ENCODE measurements at places on chromosomes 12 and 14. TPM values are rescaled to one million over a fixed set of nuclear protein-coding genes. Genes with fewer than 3 reads are reported as not detected.

L2HGDH gene
- 7.3 TPM for total RNA-seq

TMEM263 gene
- 29.6 TPM for total RNA-seq

DNA sequence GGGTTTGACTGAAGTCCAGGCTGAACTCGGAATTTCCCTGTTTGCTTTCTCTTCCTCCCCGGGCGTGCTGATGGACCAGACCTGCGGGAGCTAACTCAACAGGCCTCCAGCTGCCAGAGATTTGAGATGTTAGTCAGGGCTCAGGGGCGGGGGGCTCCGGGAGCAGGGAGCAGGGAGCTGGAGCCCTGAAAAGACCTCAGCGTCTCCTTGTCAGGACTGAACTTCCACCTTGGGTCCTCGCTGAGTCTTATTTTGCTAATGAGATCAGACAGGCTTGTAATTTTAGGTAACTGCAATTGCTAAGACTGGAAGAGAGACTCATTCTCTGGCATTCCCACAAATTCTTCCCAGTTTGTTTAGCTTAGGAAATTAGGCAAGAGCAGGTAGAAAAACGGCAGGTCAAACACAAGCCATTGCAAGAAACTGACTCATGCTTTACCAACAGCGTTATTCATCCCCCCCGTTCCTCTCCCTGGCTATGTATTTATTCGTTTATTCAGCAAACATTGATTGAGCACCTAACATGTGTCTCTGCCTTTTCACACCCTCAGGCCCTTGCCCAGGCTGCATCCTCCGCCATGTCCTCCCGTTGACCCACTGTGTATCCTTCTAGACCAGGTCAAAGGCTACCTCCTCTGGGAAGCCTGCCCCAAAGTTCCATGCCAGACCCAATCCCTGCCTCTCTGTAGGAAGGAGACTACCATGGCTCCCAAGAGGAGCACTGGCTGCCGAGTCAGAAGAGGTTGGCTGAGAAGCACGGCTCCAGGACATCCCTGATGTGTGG lies 80.4 kb upstream of the DIO3 start:
- peak; percentile 35 for DNase-seq

GRCh38 chr14:104968541-104969401 lies 9.4 kb downstream of the AHNAK2 start:
- no peak for DNase-seq

ST8SIA1 gene
- 0.14 TPM for total RNA-seq

GRCh38 chr14:101665478-101666078 lies 95.9 kb upstream of the PPP2R5C start:
- DNase-seq, result peak; percentile 2

RAD51AP1 gene
- 8.7 TPM for total RNA-seq

GRCh38 chr12:76183459-76184186 lies 99.1 kb upstream of the NAP1L1 start:
- peak; percentile 86 for DNase-seq

DNA sequence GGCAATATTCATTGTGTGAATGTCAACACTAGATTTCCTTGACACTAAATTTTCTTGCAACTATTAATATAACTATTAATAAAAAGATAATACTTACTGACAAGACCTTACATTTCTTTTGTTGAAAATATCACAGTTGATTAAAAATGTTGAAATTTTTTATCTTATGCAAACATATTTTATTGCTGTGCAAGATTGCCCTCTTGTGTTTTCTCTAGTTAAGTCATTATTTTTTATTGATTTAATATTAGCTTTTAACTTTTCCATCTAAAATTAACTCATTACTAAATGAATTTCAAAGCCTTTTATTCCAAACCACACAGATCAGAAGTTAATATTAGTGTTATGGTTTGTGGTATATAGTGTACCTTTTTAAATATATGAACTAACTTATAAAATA lies 11.7 kb upstream of the NAA30 start:
- no peak for DNase-seq

DNA sequence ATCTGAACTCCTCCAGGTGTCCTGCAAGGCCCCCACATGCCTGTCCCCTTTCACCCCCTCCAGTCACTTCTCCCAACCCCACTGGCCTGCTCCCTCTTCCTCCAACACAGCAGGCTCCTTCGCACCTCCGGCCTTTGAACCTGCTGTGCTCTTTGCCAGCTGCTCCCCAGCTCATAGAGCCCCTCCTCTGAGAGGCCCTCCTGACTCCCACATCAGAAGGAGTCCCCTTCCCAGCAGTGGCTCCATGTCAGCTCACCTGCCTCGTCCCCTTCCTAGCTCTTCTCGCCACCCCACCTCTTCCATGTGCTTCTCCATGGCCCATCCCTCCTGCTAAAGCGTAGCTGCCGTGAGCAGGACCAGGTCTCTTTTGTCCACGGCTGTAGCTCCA lies 22.1 kb downstream of the SCARB1 start:
- DNase-seq, result no peak

SCN8A gene
- 3.1 TPM for total RNA-seq

FBXW8 gene
- total RNA-seq, result 25.4 TPM

GRCh38 chr14:61034416-61035120 lies 53.5 kb downstream of the SLC38A6 start:
- no peak for DNase-seq

DNA sequence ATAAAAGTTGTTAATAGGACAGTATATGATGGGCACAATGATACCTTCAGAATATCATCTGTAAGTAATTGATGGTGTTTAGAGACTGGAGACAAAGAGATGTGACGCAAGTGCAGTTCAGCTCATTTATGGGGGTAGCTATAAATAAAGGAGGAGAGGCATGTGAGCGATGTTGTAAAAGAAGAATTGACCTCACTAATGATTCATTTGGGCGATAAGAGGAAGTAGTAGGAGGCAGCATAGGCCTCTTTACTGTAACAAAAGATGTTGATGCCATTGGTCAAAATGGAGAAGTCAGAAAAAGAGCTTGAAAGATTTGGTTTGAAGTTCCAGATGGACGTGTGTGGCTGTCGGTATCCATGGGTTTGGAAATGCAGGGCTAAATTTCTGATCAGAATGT lies 70.0 kb downstream of the FLRT2 start:
- no peak for DNase-seq

- no peak for DNase-seq
These were observed 80.3 kb downstream of the PAPOLA start for GRCh38 chr14:96582411-96582961.

CLEC1A gene
- not detected for total RNA-seq

IFNG-AS1 gene
- total RNA-seq, result not detected

- DNase-seq, result no peak
These were observed 21.7 kb downstream of the ZDHHC22 start for GRCh38 chr14:77119851-77120250.

PTPRR gene
- 2.3 TPM for total RNA-seq

DNA sequence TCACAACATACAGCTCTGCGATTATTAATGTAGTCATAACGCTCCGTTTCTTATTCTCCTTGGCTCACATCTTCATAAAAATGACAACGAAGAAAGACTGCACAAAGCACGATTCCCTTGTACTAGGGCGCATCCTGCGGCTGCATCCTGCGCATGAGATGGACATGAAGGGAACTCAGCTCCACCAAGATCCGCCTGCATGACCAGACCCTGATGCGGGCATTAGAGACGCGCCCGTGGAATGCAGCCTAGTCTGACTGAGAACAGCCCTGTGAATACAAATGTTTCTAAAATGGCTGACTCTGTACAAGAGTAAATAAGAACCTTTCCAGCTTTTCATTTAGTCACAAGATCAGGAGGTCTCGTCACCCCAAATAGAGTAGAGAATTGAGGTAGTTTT lies 422.2 kb downstream of the NOVA1 start:
- DNase-seq, result no peak

- peak; percentile 23 for DNase-seq
These were observed 12.2 kb downstream of the LLPH start for GRCh38 chr12:66118240-66118891.

PLEKHG3 gene
- 109 TPM for total RNA-seq

DNA sequence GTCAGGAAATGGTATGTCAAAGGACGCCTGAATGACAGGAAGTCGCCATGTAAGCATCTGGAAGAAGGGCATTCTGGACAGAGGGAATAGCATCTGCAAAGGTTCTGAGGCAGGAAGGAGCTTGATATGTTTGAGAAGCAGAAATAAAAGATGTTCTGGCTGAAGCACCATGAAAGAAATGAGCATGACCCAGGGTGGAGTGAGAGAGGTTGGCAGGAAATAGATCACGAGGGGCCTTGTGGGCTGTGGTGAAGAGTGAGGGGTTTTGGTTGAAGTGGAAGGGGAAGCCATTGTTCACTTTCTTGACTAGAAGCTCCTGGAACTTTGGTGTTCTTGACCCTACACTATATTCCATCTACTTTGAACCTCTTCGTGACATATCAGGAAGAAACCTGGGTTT lies 99.4 kb upstream of the PARP11 start:
- no peak for DNase-seq

DNA sequence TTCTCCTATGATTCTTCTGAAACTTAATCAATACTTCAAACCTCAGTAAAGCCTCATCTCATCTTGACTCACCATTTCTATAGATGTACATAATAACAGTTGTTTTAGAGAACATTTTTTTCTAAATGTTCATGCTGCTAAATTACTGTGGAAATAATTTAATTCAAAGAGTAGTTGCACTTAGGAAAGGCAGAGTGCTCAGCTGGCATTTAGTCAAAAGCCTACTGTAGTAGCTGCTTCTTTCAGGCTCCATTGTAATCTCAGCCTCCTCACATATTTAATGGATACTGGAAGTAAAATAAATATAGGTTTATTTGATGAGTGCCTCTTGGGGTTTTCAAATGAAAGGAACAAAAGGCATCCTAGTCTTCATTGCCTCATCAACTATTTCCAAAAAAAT lies 325.0 kb downstream of the CCER1 start:
- DNase-seq, result no peak

GUCY2C gene
- total RNA-seq, result not detected

- DNase-seq, result no peak
These were observed 68.7 kb downstream of the PTPRQ start for GRCh38 chr12:80512781-80513180.

GRCh38 chr14:73460691-73461127 lies 2.4 kb upstream of the NUMB start:
- DNase-seq, result no peak

Data from kidney epithelial cell (primary cell).